Lung (tissue), 17 donors: ENCODE measurements at places on chromosomes 11 and 22.

DNA sequence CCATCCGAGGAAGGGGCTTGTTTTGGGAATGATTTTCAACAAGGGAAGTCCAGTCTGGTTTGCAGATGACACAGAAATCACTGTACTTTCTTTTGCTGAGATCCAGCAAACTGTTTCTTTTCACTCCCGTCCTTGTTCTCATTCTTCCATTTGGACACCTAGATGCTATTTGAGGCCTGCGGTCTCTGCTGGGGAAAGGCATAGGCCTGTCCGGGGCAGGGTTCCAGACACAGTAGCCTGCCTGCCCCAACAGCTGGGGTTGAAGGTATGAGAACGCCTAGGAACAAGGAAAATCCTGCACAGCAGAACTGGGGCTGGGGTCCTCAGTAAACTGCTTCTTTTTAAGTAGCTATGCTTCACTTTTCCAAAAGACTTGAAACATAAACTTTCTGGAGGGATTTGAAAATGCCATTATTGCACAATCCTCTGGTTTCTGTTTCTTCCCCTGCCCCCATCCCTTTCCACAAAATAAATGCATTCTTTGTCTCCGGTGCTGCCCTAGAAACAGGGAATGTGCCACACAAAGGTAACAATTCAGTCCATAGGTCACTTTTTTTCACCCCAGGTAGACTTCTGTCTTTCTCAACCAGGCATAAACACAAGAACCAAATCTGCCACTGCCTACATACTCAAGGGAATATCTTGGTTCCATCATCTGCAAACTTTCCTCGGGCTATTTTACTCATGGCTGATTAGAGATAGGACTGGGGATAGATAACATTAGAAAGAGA lies 174.8 kb upstream of the MTMR2 start:
- peak; percentile 89 for DNase-seq

DNA sequence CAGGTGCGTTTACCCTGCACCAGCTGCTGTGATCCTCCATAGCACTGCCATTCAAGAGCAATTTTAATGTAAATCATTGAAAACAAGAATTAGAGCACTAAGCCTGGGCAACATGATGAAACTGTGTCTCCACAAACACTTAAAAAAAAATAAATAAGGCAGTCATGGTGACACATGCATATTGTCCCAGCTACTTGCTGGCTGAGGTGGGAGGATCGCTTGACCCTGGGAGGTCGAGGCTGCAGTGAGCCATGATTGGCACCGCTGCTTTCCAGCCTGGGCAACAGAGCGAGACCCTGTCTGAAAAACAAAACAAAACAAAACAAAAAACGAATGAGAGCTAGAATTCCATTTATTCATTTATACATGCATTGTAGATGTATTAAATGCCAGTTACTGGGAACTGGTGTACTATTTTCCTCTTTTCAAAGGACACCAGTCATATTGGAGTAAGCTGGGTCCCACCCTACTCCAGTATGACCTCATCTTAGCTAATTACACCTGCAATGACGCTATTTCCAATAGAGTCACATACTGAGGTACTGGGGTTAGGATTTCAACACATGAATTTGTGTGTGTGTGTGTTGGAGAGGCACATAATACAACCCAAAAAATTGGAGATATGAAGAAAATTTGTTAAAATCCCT lies 101.9 kb downstream of the MICAL2 start:
- DNase-seq: no peak

DNA sequence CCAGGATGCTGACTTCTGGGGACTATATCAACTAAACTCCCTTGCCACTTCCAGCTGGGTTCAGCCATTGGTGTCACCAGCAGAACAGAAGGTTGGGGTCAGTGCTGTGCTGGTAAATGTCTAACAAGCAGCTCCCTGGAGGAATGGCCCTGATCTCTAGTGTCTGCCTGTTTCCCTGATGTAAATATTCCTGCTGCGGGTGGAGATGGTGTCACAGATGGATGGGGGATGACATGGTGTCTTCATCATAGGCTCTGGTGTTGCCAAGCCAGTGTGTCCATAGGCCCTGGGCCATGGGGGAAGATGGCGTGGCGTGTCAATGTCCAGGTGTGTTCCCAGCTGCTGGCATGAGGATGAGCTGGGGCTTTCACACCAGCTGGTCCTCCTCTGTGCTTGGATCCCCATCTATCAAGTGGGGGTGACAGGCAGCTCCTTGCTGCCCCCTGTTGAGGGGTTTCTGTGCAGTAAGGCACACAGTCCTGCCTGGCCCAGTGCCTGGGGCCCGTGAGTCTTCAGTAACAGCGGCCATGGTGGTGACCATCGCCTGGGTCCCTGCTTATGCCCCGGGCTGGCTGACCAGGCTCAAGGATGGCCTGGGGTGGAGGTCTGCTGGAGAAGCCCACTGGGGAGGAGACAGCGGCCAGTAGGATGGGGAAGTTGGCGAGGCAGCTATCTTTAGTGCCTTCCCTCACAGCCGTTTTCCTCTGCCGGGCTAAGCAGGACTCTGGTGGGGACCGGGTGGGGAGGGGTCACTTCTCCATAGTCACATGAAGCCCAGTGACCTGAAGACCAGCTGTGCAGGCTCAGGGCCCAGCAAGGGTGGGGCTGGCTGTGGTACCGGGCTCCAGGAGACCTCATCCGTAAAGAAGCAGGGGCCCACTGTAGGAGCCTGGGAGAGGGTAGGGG lies 12.7 kb downstream of the RPL3 start:
- DNase-seq: no peak

- peak; percentile 54 for DNase-seq
These were observed 92.3 kb upstream of the TEAD1 start for GRCh38 chr11:12581923-12582322.

DNA sequence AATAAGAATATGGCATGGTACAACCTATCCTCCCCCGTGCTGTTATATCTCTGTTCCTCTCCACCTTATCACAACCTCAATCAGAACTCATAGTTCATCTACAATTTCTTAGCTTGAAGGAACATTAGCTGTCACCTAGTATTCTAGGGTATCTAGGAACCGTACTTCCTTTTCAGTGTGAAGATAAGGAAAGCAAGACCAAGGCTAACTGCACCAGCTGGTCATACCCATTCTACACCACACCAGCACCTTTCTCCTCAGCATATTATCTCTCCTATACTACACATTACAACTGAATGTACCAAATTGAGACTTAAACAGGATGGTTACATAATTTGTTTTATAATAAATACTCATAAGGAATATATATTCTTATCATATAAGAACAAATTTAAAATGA lies 73.1 kb downstream of the ARHGAP32 start:
- DNase-seq: no peak

DNA sequence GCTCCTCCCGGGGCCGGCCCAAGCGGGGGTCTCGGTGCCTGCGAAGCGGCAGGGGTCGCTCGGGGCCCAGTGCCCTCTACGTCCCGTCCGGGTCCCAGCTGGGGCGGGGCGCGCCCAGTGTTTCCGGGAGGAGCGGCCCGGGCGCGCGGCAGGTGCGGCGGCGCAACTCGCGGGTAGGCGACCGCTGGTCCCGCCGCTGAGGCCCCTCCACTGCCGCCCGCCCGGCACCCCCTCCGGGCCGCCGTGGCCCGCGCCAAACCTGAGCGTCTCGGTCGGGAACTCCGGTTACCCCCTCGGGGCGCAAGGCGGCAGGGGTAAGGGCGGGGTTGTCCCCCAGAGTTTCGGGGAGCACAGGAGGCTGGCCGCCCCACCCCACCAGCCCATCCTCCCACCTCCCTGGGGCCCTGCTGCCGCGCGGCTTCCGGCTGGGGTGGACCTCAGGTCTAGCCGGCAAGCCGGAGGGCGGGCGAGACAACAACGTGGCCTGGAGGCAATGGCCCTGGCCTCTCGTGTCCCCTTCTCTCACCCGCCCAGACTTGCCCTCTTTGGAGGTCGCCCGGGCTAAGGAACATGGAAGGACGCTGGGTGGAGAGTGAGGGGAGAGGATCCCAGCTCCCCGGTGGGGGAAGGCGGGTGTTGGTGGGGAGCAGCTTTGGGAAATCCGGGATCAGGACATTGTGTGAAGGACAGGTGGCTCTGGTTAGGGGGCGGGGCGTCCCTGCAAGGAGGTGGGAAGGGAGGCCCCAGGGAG lies 398 bp upstream of the CRACR2B start:
- no peak for DNase-seq

- DNase-seq: no peak
These were observed 9.7 kb downstream of the LRP5 start for GRCh38 chr11:68322052-68322430.

- no peak for DNase-seq
These were observed 157.7 kb downstream of the MAML2 start for GRCh38 chr11:96185220-96185768.

DNA sequence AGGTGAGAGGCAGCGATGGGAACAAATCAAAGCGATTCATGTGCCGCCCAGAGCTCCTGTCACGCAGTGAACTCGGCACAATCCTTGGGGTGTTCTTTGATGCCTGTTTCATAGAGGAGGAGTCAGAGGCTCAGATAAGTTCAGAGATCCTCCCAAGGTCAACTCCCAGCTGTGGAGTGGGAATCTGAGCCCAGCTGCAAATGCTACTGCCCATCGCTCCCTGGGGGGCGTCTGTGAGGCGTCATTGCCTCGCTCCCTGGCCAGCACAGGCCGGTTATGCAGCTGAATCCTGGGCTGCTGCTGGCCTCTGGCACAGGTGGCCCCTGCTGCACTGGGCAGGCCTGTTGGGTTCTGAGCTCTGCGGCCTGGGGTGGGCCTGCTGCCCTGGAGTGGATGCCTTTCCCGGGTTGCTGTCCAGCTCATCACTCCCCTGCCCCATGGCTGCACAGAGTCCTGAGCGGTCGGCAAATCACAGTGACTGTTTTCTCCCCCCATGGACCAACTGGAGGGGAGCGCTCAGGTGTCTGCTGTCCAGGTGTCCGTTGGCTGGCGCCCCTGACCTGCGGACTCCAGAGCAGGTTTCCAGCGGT lies 36.3 kb upstream of the SHISAL1 start:
- peak; percentile 74 for DNase-seq

- no peak for DNase-seq
These were observed 75.3 kb downstream of the MED15 start for GRCh38 chr22:20582520-20583361.

DNA sequence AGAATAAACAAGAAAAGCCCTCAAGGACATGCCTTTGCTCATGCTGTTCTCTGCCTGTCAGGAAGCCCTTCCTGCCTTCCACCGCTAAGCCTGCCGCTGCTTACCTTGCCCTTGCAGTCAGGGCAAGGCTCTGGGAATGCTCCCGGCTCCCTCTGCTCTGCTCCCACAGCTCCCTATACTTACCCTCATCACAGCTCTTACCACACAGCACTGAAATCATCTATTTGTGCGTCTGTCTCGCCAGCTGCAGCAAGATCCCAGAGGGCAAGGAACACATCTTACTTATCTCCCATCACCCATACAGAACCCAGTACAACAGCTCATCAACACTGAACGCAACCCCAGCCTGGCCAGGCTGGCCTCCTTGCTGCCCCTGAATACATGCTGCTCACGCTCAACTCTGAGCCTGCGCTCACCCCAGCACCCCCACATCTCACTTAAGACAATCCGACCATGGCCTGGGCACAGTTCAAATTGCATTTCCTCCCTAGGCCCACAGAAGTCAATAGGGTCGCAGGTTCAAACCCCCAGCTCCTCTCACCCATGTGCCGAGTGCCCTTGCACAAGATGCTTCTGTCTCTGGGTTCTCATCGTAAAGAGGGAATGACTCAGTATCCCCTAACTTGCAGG lies 161.8 kb downstream of the IGLL1 start:
- no peak for DNase-seq

- DNase-seq: no peak
These were observed 111.7 kb downstream of the GGTLC2 start for GRCh38 chr22:22756109-22756508.

GRCh38 chr11:15903246-15903645 lies 453.1 kb downstream of the SOX6 start:
- no peak for DNase-seq
